GM12891 (cell line): ENCODE measurements at places on chromosomes 5 and 9.

GRCh38 chr5:144179226-144179625 is 8.6 kb downstream of the KCTD16 start:
- no peak for DNase-seq

GRCh38 chr9:922171-922570 is 54.3 kb upstream of the DMRT3 start:
- no peak for DNase-seq

- DNase-seq, result no peak
Observed at GRCh38 chr5:133364936-133365707, 247.2 kb downstream of the FSTL4 start.

GRCh38 chr5:111963555-111963954 is 206.6 kb upstream of the NREP start:
- no peak for DNase-seq

DNA sequence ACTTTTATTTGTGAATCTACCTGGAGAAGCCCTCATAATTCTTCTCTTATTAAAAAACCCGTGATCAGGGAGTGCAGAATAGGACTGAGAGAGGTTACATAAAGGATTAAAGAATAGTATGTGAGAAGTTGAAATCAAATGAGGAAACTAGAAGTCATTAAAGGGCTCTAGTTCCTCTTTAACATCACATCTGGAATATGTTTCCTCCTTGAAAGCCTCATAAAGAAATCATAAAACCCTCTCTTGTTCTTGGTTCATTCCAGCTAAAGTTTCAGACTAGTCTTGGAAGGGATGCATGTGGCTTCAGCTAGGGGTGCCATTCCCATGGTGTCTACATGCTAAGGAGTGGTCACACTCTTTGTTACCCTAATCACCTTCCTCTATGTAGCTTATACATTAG is 5.7 kb upstream of the C5orf46 start:
- DNase-seq, result no peak

GRCh38 chr9:133785753-133786370 is 47.7 kb upstream of the SARDH start:
- no peak for DNase-seq

DNA sequence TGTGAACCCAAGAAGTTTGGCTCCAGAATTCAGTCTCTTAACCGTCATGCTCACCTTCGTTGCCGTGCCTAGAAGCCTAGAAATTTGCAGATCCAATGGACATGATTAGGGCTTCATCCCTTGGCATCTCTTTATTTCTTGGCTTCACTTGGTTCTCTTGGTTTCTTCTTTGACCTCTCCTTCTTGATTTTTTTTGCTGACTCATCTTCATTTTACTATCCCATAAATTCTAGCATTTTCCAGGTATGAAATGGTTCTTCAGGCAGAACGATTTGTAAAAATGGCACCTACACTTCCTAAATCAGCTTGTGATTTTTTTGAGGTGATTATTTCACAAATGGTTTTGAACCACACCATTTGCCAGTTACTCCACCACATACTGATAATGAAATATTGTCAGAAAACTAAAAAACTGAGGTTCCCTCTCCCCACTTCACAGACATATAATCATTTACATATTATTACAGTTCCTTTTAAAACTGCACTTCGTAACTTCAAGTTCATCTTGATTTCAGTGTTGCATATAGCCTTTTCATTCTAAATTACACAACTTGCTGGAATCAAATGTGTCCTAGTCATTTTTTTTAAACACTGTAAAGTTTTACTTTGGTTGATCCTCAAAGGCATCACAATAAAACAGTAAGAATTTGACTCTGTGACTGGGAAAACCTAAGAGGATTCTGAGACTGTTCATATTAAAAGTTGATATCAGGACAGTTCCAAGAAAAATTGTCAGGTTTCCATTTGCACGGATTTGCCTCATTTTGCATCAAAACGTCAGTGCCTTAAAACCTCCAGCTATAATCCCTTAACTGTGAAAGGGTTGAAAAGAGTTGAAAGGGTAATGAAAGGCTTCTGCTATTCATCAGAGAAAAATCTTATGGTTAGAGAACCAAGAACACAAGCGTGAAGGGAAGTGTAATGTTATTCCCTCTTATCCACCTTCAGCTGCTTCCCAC is 8.9 kb upstream of the NREP start:
- no peak for DNase-seq

- DNase-seq, result no peak
Observed at GRCh38 chr5:23703940-23704855, 196.8 kb downstream of the PRDM9 start.

GRCh38 chr5:126446498-126447224 is 23.5 kb downstream of the GRAMD2B start:
- no peak for DNase-seq
